ENCODE measurements at places on chromosomes 6 and 20. TPM values are rescaled to one million over a fixed set of nuclear protein-coding genes. Genes with fewer than 3 reads are reported as not detected.

Gene SLC17A3
- 0.58 TPM for total RNA-seq

Gene TPBG
- 0.62 TPM for total RNA-seq

Gene TMEM244
- not detected for total RNA-seq

Gene KIF6
- total RNA-seq: not detected

Gene HLA-B
- 6,093 TPM for total RNA-seq

Gene SCRT2
- total RNA-seq: not detected

Gene NHLRC1
- total RNA-seq: 0.99 TPM

Gene RSPO4
- total RNA-seq: 0.33 TPM

Gene PTCHD4
- total RNA-seq: not detected

- no peak for DNase-seq
Measured at GRCh38 chr6:170172825-170173256, 118.0 kb downstream of the DLL1 start.

DNA sequence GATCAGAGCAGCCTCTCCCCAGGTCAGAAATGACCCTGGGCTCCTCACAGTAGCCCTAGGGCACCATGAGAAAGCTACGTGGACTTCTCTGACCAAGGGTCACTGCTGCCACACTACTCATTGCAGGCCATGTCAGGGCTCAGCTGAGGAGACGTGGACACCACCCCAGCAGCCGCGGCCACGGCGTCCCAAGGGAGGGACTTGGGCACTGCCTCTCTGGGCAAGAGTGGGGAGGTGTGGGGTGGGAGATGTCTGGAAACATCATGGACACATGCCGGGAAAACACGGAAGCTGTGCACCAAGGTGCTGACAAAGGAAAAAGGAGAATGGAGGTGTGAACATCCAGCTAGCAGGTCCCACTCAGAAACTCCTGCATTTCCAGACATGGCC is 9.0 kb downstream of the GMEB2 start:
- DNase-seq: no peak

- DNase-seq: no peak
Measured at GRCh38 chr6:44339301-44339700, 3.1 kb upstream of the SPATS1 start.

DNA sequence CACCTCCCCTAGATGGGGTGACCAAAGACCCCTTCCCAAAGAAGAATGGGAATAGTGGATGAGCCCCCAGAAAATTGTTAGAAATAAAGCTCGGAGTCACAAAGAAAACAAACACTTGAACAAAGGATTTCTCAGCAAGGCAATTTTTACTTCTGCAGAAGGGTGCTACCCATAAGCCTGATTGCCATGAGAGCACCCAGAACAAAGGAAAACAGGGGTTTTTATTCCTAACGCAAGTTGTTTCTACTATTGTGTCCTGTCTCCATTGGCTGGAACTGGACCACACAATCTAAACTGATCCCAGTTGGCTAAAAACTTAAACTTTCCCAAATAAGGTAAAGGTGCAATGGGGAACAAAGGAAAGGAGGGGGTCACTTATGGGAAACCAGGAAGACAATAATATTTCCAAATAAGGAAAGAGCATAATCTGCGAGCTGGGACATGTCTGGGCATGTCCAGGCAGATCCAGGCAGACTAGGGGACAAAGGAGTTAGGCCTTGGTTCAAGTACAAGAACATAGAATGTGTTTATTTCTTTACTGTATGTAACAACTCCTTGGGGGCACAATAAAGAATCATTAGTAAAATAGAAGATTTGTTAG is 20.0 kb downstream of the HLA-B start:
- DNase-seq: no peak

GRCh38 chr6:51213811-51214210 is 395.1 kb downstream of the TFAP2B start:
- no peak for DNase-seq

DNA sequence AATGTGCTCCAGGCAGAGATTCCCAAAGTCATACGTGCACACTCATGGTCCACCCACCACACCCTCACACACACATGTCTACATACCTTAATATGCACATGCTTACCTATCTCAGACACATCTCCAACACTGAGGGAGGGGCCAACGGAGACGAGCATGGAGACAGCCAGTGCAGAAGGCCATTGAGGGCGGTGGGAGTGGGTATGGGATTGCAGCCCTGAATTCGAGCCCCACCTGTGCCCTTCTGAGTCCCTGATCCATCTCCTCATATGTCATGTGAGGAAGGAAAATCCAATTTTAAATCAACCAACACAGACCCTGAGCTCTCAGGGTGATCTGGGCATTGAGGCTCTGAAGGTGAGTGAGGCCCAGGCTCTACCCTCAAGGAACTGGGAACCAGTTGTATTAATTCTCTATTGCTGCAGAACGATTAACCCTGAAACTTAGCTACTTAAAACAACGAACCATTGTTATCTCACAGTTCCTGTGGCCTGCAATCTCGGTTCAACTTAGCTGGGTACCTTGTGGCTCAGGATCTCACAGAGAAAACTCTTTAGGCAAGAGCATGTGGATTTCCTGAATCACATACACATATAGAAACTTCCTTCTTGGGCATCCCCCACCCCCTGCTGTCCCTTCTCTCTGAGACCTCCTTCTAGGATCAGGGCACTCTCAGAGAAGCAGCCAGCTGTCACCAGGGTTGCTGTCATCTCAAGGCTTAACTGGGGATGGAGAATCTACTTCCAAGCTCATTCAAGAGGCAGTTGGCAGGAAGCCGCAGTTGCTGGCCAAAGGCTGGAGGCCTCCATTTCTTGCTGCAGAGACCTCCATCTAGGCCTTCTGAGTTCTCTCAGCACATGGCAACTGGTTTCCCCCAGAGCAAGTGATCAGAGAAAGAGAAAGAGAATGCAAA is 28.3 kb downstream of the GLP1R start:
- no peak for DNase-seq

- no peak for DNase-seq
Measured at GRCh38 chr6:35049900-35050756, 91.0 kb downstream of the TCP11 start.

DNA sequence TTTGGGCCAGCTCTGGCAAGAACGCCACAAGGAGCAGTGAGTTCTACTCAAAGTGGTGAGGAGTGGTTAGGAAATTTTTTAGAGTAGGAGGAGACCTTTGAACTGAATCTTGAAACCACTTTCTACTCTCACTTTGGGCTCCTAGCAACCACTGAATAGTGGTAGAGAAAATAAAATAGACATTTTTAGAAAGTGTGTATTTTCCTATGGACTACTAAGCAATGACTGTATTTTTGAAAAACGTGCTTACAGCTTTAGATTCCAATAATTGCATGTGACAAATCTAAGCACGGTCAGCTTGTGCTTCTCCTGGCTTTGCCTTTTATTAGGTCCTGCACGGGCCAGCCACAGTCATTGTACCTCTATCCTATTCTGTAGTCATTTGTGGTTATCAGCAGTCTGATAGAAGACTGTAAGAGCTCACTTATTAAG is 8.7 kb upstream of the IFNGR1 start:
- no peak for DNase-seq

DNA sequence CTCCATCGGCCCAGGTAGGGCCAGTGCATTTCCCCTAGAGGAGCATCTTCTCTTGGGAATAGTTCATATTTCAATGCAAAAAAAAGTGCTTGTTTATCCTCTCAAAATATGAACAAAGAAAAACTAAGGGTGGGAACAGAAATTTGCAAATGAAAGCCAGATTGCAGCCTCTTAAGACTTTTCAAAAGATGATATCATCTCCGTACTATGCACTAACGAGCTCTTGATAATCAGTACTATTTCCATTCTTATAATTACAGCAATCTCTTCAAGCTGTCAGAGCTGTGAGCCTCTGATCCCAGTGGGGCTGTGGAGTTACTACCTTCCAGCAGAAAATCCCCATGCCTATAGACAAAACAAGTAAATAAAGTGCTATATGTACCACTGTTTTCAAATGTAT is 77.1 kb downstream of the SOD2 start:
- no peak for DNase-seq

DNA sequence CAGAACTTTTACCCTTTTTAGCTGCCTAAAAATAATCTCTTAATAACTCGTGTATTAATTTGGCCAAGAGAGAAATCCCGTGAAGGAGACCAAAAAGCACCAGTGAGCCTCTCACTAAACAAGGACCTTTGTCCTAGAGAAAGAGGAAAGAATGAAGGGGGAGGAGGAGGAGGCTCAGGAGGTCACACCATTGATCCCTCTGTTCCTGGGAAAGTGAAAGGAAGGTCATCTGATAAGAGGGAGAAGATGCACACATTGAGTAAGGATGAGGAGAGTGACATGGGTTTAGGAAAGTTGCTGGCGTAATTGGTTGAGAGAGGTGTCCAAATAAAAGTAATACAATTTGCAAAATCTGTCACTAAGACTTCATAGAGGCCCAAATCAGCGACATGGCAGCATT is 49.2 kb downstream of the HLA-DPB1 start:
- DNase-seq: no peak

GRCh38 chr20:46255440-46256104 is 52.7 kb downstream of the CDH22 start:
- peak; percentile 25 for DNase-seq

- DNase-seq: no peak
Measured at GRCh38 chr6:96621983-96622382, 59.1 kb downstream of the FHL5 start.

DNA sequence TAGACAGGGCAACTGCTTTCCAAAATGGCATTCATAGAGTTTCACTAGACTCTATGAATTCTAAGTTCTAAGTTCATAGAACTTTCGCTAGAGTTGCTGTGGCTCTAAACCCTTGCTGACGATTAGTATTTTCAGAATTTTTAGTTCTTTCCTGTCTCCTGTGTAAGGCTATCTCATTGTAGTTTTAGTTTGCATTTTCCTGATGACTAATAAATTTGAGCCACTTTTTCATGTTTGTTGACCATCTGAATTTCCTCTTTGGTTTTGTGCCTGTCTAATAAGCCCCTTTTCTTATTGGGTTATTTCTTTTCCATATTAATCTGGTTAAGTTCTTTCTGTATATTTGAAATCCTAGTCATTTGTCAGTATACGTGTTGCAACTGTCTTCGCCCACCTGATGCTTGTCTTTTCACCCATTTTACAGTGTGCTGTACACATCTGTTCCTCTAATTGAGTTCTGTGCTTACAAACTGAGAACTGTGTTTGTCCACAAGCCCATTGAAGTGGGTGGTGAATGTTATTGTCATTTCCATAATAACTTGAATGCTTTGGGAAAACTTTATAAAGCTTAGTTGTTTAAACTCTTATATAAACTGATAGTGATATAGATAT is 177.7 kb upstream of the CDYL start:
- DNase-seq: no peak

GRCh38 chr6:141675957-141676356 is 456.8 kb upstream of the GJE1 start:
- no peak for DNase-seq

GRCh38 chr6:137780447-137781034 is 86.5 kb upstream of the TNFAIP3 start:
- no peak for DNase-seq

- DNase-seq: no peak
Measured at GRCh38 chr6:4889701-4890100, 113.5 kb downstream of the CDYL start.

- DNase-seq: no peak
Measured at GRCh38 chr6:145137425-145137824, 597.9 kb downstream of the EPM2A start.

DNA sequence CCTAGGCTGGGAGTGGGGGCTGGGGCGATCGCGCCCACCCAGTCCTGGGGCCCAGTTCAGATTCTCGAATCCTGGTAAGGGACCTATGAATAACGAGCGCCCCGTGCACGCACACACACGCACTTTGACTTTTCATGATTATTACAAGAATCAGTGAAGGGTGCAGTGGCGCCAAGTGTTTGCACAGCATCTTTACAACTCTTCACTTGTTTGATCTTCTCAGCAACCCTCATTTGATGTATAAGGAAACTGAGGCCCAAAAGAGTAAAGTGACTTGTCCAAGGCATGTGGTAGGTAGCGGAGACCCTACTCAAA is 863 bp upstream of the LRFN2 start:
- DNase-seq: no peak

- DNase-seq: no peak
Measured at GRCh38 chr6:112155886-112156285, 68.5 kb downstream of the FAM229B start.

DNA sequence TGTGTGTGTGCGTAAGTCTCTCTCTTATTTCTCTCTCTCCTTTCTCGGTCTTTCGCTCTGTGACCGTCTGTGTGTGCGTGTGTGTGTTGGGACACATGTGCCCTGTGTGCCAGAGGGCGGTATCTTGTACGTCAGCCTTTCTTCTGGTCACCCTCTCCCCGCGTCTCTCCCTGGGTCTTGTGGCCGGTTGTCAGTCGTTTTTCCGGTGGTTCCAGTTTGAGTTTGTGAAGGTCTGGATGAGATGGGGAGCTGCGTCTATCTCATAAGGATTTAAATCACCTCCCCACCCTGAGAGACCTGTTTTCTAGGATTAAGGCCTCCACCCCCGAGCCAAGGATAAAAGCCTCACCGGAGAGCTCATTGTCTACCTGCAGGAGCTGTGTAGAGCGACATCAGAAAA is 295.5 kb upstream of the ZNF337 start:
- DNase-seq: no peak

GRCh38 chr6:21033084-21033483 is 498.8 kb downstream of the CDKAL1 start:
- DNase-seq: no peak

GRCh38 chr6:36656441-36656840 is 22.1 kb upstream of the CDKN1A start:
- DNase-seq: no peak

All from T-cell (primary cell).